Activated naive CD4-positive, alpha-beta T cell treated with anti-CD3 and anti-CD28 coated beads, Interleukin-2, amount 10 ng/mL, durations not matched to agents 7 days and 5 days (primary cell): ENCODE measurements at places on chromosomes 5 and 9.

DNA sequence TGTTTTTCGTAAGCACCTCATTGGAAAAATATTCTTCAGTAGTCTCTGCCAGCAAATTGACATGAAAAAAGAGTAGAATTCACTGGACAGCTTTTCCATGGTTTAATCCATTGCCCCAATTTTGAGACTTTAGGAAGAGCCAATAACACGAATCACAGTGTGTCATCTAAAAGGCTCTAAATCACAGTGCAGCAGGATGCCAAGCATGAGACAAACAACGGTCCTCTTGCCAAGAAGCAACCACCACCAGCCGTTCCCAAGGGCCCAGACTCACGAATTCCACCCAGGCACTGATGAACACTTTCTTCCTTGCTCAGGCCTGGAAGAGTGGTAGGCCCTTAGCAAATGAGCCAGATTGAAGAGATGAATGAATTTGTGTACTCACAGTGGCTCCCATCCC, 18.3 kb upstream of the IRX4 start:
- no peak overlapping the region for H3K27ac ChIP-seq
- no peak overlapping the region for H3K4me3 ChIP-seq

DNA sequence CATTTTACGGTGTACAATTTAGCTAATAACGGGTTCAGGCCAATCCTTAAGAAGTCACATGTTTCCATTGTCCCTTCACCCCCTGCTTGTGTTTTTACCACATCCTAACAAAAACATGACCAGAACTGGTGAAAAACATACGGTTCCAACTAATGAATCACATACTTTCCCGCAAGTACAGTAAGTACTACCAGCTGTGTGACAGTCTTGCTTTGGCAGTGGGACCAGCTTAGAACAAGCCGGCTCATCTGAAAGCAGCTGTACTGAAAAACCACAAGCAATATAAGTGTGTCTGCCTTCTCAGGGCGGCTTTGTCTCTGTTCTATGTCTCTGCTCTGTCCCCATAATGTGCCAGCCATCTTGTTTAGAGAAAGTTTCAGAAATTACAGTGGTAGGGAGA, 242.5 kb downstream of the BNC2 start:
- H3K4me1 ChIP-seq = no peaks in the 10 kb centered on the region
- DNase-seq = no peak
- no peaks in the 10 kb centered on the region for H3K36me3 ChIP-seq
- no peak overlapping the region for H3K4me3 ChIP-seq
- H3K27ac ChIP-seq = no peak overlapping the region

DNA sequence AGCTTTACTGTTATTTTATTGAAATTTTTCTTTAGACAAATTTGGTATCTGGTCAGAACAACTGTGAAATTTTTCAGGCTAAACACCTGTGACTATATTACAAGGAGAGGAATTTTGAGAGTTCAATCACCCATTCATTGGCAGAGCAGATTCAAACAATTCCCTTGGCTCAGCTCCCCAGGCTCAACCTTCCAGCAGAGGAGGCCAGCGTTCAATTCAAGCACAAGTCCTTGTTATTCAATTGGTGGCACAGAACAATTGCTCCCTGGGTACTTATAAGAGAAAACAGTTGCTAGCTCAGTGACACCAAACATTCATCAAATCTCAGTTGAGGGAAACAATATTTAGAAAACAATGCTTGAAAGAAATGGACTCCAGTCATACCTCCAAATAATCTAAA, 83.3 kb downstream of the SUSD1 start:
- no peak for DNase-seq
- peaks cover 23% of the 10 kb centered on the region for H3K4me1 ChIP-seq
- H3K27ac ChIP-seq = no peak overlapping the region

GRCh38 chr5:41978676-41979075, 53.6 kb downstream of the FBXO4 start:
- H3K36me3 ChIP-seq = no peaks in the 10 kb centered on the region
- H3K4me3 ChIP-seq = no peak overlapping the region
- no peaks in the 10 kb centered on the region for H3K4me1 ChIP-seq
- H3K27me3 ChIP-seq = no peaks in the 10 kb centered on the region
- DNase-seq = no peak

DNA sequence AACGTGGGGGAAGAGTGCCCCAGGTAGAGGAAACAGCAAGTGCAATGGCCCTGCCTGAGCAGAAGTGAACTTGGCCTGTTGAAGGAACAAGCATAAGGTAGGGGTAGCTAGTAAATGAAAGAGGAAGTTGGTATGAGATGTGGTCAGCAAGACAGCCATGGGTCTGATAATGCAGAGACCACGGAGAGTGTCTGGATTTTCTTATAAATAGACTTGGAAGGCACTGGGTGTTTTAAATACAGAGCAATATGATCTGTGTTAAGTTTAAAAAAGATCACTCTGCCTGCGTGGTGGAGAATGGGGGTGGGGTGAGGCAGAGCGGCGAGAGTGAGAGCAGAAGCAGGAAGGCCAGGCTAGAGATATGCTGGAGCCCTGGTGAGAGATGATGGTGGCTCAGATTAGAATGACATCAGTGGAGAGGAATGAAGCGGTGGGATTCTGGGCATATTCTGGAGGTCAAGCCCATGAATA, 4.2 kb downstream of the ADAM19 start:
- peaks cover 21% of the 10 kb centered on the region for H3K27me3 ChIP-seq
- peak overlapping the region; percentile 86 for H3K4me3 ChIP-seq
- H3K4me1 ChIP-seq = peaks cover 81% of the 10 kb centered on the region
- H3K36me3 ChIP-seq = peaks cover 66% of the 10 kb centered on the region
- peak; percentile 58 for DNase-seq

DNA sequence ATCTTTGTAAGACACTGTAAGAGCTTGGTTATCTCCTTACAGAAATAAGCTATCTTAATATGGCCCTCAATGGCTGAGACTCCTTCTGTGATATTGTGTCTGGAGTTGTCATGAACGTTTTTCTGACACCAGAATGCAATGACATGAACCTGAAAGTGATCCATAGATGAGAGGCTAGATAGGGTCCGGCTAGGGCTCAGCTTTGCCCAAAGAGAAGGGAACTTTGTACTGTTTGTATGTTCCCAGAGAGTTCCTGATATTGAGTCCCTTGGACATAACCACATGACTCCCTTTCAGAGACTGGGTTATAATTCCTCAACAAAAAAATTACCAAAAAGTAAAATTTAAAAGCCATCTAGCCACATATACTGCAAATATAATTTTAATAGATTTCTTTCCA, 575.8 kb upstream of the CLINT1 start:
- H3K27me3 ChIP-seq = no peaks in the 10 kb centered on the region
- peak overlapping the region; percentile 91 for H3K27ac ChIP-seq
- H3K4me1 ChIP-seq = peaks cover 53% of the 10 kb centered on the region
- no peak for DNase-seq

GRCh38 chr5:169740435-169740834, 103.4 kb downstream of the DOCK2 start:
- no peak overlapping the region for H3K27ac ChIP-seq
- DNase-seq = no peak
- no peak overlapping the region for H3K4me3 ChIP-seq
- H3K27me3 ChIP-seq = no peaks in the 10 kb centered on the region
- peaks cover 73% of the 10 kb centered on the region for H3K36me3 ChIP-seq

DNA sequence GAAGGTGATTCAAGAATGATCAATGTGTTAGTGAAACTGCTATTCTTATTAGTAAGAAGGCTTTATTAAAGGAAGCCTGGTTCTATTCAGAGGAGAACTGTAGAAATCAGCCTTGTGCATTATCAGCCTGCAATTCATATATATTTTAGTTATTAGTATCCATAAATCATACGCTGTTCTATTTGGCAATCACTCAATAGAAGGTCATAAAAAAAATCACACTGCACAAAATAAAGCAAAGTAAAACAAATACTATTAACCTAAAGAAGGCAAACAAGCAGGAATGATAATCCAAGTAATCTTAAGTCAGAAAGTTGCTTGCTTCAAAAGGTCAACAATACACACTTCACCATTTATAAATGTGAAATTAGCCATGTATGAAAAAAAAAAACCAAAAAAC, 138.1 kb downstream of the PDE4D start:
- H3K36me3 ChIP-seq = no peaks in the 10 kb centered on the region
- H3K4me1 ChIP-seq = no peaks in the 10 kb centered on the region
